Activated T-cell treated with anti-CD3 and anti-CD28 coated beads for 4 hours (primary cell): ENCODE measurements at places on chromosomes 13 and 19.
A peak's percentile ranks its signal among the peaks of the same experiment; 100 is the strongest.

GRCh38 chr13:76723551-76724232 is 162.5 kb downstream of the KCTD12 start:
- no peak for DNase-seq

DNA sequence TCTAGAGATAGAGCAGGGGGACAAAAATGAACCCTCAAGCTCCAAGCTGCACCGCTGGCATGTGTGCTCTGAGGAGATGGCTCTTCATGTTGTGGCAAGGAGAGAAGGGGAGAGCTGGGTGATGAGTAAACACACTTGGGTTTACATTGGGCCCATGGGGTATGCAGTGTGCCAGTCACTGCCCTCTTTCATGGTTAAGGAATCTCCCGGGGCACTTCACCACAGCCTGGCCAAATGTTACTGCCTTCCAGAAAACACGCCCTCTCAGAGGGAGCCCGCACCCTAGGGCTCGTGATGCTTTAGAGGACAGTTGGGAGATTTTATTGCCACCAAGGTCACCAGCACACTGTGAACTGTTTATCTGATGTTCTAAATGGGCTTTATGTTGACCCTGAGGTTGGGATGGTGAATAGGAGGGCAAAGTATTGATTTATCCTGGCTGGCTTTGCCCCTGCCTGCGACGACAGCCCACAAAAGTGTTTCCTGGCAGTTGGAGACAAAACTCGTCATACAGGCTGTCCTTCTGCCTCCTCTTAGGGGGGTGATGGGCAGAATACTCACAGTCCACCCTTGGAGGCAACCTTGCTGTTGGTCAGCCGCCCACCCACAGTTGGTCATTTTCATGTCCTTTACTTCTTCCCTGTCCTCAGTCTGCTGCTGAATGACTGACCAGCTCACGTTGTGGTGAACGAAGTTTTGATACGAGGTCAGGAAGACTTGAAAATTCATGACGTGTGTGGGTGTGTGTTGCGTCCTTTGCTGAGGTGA is 156.9 kb downstream of the STK24 start:
- no peak for DNase-seq

GRCh38 chr13:89843621-89844020 is 1503.9 kb upstream of the MIR17HG start:
- DNase-seq = no peak

DNA sequence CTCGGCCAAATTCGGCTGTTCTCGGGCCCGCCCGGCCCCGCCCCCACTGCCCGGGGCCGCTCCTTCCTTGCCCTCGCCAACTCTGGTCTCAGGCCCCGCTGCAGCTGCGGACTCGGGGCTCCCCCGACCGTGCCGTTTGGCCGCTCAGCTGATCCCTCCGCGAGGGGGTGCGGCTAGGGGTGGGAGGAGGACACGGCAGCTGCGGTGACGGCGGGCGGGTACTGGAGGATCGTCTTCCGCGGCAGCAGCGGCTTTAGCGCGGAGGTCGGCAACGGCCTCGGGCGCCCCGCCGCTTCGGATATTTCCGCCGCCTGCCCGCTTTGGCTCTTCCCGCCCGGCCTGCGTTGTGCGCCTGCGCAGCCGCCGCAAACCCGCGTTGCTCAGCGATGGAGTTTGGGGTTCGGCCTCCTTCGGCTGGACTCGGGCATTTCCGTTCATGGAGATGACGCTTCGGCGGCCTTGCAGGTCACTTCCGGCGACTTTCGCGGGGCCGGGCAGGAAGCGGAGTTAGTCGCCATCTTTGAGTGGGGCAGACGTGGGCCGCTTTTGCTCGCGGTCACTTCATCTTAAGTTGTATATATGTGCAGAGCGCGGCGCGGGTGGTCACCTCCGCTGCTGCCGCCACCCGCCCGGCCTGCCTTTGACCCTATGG is 338 bp upstream of the UBE2M start:
- peak; percentile 98 for DNase-seq

DNA sequence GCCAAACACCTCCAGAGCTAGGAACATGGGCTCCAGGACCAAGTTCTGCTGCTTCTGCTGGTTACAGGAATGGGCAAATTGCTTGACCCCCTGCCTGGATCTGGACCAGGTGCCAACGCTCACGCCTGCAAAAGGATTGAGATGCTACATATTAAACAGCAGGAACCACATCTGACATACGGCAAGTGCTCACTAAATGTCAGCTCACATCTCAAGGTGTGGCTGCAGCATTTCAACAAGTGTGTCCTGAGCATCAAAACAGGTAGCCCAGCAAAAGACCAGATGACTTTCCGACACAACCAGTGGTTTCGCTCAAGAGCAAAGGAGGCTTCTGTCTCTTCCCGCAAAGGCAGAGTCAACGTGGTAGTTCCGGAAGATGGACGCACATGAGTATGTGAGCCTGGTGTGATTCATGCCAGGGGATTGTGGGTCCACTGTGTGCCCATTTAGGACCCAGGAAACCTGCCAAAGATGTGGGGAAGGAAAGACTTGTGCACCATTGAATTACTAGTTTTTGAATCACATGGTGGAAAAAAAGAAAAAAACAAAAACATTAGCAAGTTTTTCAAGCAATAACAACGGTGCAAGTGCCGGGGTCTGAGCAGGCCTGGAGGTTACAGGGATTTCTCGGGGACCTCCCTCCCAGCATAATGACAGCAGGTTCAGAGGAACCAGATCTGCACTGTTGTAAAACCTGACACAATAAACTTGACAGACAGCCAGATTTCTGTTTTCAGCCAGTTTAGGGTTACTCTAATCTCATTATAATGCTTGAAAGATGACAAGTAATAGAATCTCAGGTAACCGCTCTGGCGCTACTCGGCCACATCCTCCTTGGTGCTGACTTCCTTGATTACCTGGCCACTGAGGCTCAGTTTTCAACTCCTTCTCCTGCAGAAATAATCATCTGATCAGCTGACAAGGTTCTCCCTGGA is 77.9 kb downstream of the SOX1 start:
- no peak for DNase-seq

DNA sequence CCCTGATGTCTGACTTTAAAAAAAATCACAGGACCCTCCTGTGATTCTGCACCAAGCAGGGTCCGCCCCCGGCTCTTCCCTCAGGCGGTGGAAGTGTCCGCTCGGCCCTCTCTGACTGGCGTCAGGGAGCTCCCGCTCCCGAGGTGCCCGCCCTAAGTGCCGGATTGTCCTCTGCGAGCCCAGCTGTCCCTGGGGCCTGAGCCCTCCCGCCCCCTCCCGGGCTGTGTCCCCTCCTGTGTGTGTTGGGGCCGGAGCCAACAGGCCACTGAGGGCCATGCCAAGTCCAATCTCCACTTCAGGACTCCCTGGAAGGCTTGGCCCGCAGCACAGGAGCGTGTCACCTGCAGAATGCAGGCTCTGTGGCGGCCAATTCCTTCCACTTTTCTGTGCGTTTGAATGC is 25.4 kb downstream of the MAP2K2 start:
- no peak for DNase-seq

DNA sequence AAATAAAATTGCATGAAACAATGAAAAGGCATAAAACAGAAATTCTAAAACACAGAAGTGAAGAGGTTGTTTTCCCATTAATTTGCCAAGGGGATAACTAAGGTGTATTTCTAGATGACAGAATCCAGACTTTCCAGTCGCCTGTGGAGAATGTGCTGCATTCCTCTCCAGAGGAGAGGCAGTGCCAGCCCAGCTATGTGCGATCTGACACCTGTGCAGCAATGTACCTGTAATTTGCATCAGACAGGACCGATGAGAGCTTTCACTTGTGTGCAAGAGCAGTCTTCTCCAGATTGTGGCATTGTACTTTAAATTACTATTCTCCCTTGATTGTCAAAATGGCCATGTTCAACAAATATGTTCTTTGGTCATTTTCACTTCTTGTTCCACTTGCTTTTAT is 1037.9 kb downstream of the EFNB2 start:
- DNase-seq = no peak

- DNase-seq = no peak
Observed at GRCh38 chr19:32098968-32099367, 246.4 kb upstream of the ZNF507 start.

DNA sequence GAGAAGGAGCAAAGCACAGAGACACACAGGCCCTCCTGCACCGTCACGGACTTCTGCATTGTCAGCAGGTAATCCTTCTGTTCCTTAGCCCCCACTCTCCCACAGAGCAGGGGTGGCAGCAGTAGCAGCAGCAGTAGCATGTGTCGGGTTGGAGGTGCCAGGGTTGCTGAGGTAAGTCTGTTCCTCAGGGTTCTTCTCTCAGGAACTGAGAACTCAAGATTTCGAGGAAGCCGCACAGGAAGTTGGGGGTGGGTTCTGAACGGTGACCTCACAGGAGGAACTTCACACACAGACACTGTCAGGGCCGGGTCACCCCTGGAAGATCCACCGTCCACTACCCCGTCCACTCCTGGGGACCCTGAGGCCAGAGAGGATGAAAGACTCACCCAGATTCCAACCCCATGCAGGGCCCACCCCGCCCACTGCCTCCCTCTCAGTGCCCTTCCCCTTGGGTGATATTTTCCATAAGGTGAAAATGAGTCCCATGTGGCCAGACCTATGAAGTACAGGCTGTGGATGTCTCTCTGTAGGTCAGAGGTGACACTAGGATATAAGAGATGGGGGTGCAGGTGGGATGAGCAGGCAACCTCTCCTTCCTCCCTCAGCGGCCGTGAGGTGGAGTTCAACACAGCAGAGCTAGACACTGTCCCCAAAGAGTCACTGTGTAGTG is at the start of gene SIGLEC12:
TSS of gene SIGLEC12 (minus strand) at position 207 of the 670 bp plus-strand sequence. CDS start at position 140, 67 bp downstream.
- DNase-seq = no peak

DNA sequence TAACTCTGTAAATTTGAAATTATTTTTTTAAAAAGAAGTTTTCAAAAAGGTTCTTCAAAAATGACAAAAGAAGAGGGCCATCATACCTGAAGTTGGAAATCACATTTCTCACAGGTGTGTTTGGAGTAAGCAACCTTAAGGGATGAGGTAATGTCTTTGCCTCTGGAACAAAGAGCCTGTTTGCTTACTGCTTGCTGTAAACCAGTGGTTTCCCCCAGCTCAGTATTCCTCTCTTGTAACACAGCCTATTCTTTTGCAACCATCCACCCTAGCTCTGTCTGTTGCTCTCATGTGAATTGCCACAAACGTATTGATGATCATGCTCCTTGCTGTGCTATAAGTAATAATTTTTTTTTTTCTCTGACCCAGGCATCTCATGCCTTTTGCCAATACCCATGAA is 38.1 kb downstream of the UCHL3 start:
- DNase-seq = no peak

GRCh38 chr13:50396001-50396400 is 380.8 kb downstream of the KCNRG start:
- DNase-seq = no peak

DNA sequence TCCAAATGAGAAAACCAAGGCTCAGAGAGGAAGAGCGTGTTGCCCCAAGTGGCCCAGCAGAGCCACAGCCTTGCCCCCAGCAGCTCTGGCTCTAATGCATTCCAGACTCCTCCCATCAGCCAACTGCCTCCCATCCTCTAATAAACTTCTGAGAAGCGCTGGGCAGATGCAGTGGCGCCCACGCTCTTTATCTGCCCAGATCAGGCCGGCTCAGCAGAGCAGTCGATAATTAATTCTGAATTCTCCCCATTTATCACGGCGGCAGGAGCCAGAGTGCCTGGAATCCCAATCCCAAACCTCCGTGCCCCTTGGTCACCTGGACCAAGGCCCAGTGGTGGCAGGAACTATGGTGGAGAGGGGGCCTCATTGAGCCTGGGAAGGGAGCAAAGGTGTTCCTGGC is 13.9 kb downstream of the TINCR start:
- no peak for DNase-seq

- no peak for DNase-seq
Observed at GRCh38 chr19:7986321-7987113, 18.9 kb downstream of the ELAVL1 start.

DNA sequence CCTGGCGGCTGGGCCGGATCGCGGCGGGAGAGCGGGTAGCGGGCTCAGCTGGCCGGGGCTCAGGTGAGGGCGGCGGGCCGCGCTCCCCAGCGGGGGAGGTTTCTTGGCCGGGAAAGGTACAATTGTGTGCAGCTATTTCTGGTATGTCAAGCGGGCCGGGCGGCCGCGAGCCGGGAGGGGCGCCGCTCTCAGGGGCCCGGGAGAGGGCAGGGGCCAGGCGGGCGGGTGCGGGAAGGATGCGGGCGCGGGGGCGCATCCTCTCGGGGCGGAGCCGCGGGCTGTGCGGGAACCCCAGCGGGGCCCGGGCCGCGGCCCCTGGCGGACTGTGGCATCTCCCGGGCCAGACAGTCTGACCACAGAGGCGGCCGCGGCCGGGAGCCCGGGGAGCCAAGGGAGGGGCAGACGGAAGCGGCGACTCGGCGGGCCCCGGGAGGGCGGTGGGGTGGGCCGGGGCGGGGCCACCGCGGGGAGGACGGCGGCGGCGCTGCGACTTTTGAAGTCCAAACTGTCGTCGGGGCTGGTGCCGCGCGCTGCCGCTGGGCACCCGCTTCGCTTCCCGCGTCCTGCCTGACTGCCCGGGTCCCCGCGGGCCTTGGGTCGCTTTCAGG is at the start of gene LMO7:
TSS of gene LMO7 (plus strand) at position 503 of the 608 bp plus-strand sequence. CDS start 328 bp downstream, outside the sequence.
- DNase-seq = peak; percentile 25

GRCh38 chr19:32404933-32405430 is 588 bp upstream of the DPY19L3 start:
- DNase-seq = peak; percentile 7

GRCh38 chr13:91240341-91240740 is 107.1 kb upstream of the MIR17HG start:
- DNase-seq = no peak

DNA sequence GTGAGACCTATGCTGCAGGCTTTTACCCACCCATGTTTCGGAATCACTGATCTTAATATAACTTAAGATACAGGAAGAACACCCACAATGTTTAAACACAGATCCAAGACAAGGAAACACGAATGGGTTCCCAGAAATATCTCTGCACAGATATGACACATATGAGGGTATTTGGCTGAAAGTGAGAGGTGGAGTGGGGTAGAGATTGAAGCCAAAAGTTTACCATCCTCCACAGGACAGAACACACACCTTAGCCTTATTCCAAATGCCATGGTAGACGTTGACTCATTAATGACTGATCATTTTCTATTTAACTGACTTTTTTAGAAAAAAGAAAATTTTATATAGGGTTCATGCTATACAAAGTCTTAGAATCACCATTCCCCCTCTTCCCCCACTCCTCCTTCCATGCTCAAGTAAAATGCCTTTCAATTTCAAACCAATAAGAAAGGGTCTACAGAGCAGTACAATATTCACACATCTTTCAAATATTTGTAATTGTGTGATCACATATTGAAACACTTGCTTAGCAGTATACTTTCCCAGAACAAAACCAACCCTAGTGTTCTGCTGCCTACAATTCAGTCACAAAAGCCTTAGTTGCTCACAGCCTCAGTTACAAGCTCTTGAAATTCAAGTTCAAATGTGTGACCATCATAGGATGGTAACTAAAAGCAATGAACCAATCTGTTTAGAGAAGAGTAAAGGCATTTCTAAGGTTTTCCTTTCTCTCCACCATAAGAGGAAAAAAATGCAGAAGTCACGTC is 11.8 kb upstream of the DOCK9 start:
- DNase-seq = no peak
